Activated naive CD4-positive, alpha-beta T cell treated with anti-CD3 and anti-CD28 coated beads, Interleukin-2, amount 50 U/mL, for 72 hours (primary cell): ENCODE measurements at places on chromosomes 12 and 14. TPM values are rescaled to one million over a fixed set of nuclear protein-coding genes. Genes with fewer than 3 reads are reported as not detected.

Gene LTBR
- 2.0 TPM for total RNA-seq

Gene RERG
- total RNA-seq = not detected

Gene PRB2
- total RNA-seq = not detected

Gene CLEC4C
- total RNA-seq = not detected

DNA sequence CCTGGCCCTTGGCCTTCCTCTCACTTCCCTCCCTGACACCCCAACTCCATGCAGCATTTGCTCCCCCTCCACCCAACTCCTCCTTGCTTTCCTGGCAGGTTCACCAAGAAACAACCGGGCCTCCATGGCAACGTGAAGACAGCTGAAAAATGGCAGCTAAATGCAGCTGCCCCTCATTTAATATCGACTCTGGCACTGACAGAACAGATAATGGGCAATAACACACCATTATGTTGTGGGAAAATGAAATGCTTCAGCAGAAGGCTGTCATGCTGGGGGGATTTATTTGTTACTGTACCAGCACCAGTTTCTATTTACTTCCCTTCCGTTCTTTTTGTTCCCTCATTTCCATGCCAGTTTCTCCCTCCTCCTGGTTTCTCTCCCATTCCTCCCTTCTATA, 440.8 kb downstream of the NRXN3 start:
- DNase-seq = no peak

- no peak for DNase-seq
Measured at GRCh38 chr12:52123487-52124186, 44.1 kb downstream of the SMIM41 start.

- no peak for DNase-seq
Measured at GRCh38 chr12:46205294-46205693, 63.5 kb downstream of the SLC38A1 start.

DNA sequence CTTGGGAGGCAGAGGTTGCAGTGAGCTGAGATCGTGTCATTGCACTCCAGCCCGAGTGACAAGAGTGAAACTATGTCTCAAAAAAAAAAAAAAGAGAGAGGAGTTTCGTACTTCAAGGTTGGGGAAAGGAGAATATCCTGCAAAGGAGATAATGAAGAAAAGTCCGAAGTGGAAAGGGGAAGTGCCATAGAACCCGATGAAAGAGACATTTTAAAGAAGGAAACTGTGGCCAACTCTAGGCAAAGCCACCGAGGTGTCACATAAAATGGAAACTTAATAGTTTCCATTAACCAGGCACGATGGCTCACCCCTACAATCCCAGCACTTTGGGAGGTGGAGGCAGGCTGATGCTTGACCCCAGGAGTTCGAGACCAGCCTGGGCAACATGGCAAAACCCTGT, 15.0 kb upstream of the LTBP2 start:
- no peak for DNase-seq

Gene OVCH1
- total RNA-seq = not detected

GRCh38 chr14:69398818-69399210, 322 bp downstream of the SLC39A9 start:
- no peak for DNase-seq

DNA sequence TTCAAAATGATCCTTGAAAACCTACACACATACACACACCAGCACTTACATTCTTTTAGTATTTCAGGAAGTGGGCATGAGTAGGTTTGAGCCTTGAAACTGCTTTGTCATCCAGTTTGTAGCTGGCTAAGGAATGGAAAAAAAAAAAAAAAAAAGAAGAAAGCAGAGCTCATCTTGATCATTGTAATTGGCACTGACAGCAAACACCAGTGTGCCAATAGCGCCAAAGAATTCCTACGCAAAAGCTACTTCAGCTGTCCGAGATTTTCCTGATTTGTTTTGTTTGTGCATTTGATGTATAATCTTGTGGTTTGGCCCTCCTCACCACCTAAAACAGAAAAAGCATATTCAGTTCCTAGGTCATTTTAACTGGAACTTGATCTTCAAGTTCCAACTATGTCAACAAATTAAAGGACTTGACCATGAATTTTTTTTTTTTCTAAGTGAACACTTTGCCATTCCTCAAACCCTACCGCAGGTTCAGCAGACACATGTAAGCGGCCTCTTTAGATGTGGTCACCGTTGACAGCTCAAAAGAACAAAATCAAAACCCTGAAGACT, 57.3 kb downstream of the FLRT2 start:
- DNase-seq = no peak

DNA sequence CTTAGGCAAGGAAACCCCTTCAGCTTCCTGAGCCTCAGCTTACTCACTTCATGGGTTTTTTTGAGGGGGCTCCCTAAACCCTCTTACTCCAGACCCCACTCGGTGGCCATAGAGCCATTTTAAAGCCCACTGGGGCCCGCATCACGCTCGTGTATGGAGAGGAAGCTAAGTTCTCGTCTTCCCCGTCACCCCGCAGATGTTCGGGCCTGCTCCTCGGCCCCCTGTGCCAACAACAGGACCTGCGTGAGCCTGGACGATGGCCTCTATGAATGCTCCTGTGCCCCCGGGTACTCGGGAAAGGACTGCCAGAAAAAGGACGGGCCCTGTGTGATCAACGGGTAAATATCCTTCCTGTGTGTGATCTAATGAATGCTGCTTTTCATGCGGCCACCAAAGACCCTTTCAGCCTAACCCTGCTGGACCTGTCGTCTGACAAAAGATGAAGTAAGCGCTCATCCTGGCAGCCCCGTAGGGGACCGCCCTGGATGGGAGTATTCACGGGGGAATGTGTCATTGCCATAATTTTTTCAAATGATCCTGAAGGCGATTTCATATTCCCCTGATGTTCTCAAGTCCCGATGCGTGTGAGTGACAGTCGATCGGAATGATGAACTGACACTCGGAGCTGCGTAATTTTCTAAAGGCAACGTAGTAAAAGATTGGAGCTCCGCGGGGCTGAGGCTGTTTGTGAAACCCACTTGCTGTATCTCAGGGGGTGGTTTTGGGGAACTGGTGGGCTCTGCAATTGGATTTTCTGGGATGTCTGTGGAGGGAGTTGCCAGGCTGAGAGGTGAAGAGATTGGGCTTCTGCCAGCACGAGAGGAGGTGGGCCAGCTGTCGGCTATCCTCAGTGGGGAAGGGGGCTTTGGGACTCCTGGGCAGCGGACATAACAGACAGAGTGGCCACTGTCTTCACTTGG, 5.4 kb downstream of the DLK1 start:
- no peak for DNase-seq

DNA sequence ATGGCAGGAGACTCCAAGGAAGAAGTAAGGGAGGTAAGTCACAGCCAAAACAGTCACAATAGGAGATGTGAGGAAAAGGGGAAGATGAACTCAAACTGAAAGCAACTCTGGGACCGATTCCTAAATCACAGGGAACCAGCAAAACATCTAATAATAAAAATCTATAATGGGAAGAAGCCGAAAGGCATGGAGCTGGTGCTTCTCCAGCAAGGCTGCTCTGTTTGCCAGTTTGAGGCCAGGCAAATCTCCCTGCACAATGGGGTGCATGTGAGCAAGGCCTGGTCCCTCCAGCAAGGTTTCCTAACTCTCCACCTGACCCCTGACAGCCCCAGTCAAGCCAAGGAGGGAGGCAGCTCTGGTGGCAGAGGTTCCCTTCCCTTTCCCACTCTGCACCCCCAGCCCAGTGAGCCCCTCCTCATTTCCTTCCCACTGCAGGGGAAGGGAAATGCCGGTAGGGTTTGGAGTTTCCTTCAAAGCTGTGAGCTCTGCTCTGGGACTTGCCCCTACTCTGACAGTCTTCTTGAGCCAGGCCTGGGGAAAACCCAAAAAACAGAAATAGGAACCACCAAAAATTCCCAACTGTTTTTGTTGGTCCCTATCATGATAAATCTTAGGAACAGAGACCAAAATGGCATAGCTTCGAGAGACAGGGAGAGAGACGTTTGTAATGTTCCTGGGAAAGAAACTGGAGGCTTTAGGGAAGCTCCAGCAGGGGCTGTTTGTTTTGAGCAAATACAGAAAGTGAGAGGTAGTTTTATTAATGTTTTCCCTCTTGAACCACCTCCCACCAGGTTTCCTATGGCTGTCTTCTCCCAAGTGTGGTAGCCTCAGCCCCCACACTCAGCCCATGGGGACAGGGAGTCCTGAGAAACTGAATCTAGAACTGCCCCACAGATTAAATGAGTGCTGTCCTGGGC, 34.6 kb downstream of the FMNL3 start:
- no peak for DNase-seq

DNA sequence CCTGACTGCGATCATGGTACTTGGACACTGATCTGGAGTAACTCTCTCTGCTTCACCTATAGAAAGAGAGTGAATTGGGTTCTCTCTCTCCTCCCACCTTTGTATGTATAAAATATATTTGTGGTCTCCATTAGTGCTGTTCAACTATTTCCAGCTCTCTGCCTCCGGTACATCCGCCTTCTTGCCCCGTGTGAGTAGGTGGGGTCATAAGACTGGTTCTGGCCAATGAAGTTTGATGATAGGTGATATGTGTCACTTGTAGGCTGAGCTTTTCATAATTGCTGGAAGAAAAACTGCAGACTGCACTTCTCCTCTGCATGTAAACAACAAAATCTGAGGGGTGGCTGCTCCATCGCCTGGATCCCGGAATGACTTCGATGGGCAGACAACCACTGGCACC, 210.4 kb downstream of the EXOC5 start:
- no peak for DNase-seq

DNA sequence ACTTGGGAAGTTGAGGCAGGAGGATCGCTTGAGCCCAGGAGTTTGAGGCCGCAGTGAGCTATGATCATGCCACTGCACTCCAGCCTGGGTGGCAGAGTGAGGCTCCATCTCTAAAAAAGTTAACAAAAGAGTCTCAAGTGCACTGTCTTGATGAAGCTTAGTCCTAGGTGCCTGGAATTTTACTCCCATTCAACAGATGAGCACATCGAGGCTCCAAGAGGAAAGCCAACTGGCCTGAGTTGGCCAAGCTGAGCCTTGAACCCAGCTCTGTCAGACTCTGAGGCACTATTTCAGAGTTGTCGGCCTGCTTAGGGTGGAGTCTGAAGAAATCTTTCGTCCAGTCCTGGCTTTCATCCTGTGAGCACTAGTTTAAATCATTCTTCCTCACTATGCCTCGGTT, 98.1 kb upstream of the MAP1LC3B2 start:
- no peak for DNase-seq

DNA sequence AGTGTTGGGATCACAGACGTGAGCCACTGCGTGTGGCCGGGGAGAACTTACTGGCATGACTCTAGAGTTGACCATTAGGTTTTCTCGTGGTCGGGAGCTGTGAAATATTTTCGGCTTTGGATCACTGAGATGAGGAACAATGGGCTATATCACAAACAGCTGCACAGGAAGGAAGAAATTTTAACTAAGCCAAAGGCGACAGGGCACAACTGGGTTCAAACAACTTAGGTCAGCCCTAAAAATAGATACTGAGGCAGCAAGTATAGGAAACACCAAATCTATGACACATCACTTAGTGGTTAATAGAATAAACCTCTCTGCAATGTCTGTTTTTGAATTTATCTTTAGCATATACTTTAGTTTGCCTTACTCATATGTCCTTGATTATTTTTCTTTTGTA, 162.9 kb downstream of the LRIG3 start:
- DNase-seq = no peak

Gene HOXC12
- total RNA-seq = not detected

GRCh38 chr12:105876396-105876927, 262.3 kb downstream of the NUAK1 start:
- DNase-seq = no peak
